ENCODE measurements at places on chromosomes 1 and 21. TPM values are rescaled to one million over a fixed set of nuclear protein-coding genes. Genes with fewer than 3 reads are reported as not detected.

The ZFP69 gene
- total RNA-seq, result 2.0 TPM

The PLA2G2F gene
- not detected for total RNA-seq

The ETV3L gene
- total RNA-seq, result not detected

The MPZ gene
- total RNA-seq, result 0.86 TPM

The CHI3L2 gene
- total RNA-seq, result not detected

The ODF2L gene
- total RNA-seq, result 90.2 TPM

The SH3D21 gene
- 3.3 TPM for total RNA-seq

The MYOG gene
- not detected for total RNA-seq
